Suppressor macrophage treated with lipopolysaccharide for 1 hour (primary cell): ENCODE measurements at places on chromosomes 5 and 9.

- DNase-seq = no peak
Observed at GRCh38 chr9:16743375-16743774, 127.1 kb downstream of the BNC2 start.

GRCh38 chr9:94563548-94563947 is 8.7 kb downstream of the PCAT7 start:
- no peak for DNase-seq

DNA sequence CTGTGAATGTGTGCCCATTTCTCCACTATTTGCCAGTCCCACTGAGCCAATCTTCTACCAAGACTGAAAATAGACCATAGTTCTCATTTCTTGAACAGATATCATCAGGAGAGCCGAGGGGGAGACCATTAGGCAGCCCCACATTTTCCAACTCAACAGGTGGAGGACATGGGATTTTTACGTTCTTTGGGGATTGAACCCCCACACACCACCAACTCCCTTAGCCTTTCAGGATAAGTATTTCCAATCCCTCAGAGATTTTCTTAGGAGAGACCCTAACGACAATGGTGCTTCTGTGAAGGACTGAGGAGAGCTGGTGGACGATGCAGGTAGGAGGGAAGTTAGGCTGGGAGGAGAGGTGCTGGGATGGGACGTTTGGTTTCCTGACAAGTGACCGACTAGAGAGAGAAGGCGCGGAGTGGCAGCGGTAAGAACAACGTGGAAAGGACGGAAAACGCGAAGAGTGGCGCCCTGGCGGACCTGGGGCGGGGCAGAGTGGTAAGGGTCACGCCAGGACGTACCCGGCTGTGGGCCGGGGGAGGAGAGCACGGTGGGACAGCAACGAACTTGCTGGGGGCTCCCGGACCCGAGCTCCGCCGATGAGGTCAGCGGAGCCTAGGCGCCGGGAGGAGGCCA is 681 bp upstream of the CHSY3 start:
- no peak for DNase-seq

DNA sequence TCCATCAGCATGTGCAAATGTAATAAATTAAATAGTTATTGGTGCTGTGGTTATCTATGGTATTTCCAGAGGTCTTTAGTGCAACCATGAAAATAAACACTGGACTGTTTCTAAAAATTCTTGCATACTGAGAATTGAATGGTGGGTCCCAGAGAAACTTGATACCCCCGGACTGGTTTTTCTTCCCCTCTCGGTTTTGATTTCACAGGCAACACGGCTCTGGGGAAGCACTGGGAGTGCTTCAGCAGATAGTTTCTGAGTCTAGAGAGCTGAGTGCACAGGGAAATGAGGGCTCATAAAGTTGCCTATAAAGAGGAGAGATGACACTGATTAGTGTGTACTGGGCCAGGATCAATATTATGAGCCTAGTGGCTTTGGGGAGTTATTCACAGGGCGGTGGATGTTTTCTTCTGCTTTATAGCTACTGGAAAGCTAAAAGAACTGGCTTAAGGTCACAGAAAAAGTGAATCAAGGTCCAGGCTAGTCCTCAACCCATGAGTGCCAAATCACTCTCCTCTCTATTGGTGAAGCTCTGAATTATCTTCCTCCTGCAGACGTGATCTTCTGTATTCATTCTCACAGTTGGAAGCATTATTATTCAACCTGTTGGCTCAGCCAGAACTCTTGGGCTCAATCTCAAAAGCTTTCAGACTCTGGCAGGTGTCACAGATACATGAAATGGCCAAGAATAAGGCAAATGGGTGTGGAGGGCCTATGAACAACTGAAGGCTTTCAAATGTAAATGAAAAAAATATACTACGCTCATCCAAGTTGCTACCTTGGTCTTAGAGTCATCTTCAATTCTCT is 170.2 kb upstream of the HMHB1 start:
- no peak for DNase-seq

DNA sequence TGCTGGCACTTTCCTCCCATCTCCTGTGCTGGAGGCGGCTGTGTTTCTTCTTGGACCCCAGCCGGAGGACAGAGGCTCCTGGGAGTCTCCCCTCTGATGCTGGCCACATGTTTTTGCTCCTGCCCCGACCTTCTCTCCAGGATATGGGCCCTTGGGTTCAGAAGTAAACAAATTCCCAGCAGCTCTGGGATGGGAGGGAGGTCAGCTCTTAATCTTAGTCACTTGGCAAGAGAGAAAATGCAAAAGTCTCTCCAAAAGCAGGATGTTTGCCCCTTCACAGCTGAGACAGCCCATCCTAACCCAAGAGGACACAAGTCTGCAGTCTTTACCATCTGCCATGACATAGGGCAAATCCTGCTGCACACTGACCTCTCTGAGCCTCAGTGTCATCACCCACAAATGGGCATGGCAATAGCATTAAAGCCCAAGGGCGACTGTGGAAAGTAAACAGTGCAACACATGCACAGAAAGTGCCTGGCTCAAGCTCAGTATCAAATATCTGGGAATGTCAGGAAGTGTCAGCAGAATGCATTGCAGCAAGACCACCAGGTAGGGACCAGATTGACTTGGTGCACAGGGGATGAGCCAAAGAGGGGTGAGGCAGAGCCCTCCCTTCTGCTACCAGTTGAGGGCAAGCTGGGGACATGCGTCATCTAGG is 117.0 kb upstream of the CXCL14 start:
- DNase-seq = no peak

- DNase-seq = no peak
Observed at GRCh38 chr5:65481171-65481581, 544 bp downstream of the ADAMTS6 start.

- DNase-seq = no peak
Observed at GRCh38 chr5:176317534-176318374, 43.8 kb downstream of the KIAA1191 start.

DNA sequence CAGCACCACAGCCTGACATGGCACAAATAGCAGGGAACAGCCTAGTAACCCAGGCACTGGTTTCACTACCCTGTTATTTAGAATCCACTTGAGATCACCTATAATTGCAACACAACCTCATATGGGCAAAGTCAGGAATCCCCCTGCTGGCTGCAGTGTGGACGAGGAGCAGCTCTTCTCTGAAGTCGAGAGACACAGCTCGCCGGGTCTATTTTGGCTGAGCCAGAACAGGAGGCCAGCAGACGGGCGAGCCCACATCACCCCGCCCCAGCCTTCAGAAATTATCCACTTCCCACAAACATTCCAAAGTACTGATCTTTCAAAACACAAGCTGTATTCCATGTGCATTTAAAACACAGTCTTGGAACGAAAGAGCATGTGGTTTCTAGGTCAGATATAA is 179.0 kb downstream of the ROR2 start:
- peak; percentile 28 for DNase-seq

GRCh38 chr5:138760448-138761110 is 7.4 kb downstream of the CTNNA1 start:
- no peak for DNase-seq

DNA sequence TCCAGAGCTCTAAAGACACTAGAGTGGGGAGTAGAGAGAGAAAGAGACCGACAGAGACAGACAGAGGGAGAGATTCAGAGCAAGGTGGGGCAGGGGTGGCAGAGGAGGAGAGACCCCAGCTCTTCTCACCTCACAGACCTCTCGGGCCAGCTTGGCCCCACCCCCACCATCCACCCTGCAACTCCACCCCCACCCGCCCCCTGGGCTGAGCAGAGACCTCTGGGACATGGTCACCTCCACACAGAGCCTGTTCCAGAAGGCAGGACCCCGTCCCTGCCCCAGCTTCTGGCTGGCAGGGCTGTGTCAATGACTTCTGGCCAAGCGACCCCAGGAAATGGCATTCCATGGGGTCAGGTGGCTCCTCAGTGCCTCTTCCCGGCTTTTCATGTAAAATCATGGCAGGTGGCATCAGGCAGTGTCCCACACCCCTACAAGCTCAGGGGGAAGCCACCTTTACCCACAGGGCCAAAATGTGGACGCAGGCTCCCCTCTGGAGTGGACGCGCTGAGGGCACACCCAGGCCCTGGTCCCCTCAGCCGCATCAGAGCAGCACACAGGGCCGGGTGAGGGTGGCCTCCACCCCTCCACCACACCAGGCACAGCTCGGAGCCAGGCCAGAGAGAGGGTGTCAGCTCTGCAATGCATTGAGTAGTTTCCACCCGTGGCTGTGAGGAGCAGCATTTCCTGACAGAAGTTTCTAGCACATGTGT is 131.2 kb upstream of the LPCAT1 start:
- no peak for DNase-seq

GRCh38 chr9:88580961-88581360 is 46.0 kb downstream of the NXNL2 start:
- DNase-seq = no peak

DNA sequence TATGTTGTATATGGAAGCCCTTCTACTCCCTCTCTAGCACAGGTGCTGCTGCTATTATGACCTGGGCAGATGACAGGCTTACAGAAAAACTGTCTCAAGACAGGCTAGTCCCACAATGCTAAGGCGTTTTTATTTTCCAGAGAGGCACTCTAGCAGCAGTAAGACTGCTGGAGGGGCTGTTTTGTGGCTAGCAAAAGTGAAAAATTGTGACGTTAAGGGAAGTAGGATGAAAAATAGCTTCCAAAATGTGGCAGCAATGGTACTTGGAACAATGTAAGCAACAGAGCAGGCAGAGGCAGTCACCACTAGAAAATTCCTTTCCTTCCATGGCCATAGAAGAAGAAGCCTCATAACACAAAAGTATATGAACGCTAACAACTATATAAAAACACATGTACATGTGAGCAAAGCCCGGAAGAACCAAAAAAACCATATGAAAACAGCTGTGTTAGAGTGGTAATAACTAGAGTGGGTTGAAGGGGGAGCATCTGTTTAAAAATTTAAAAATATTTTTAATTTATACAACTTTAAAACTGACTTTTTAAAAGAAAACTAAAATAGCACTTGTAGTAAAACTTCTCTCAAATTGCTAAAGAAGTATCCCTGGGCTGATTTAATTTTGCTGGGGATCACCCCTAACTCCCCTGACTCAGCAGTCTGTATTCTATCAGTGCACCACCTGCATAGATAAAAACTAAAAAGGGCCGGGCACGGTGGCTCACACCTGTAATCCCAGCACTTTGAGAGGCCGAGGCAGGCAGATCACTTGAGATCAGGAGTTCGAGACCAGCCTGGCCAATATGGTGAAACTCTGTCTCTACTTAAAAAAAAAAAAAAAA is 30.6 kb downstream of the CLINT1 start:
- peak; percentile 10 for DNase-seq
